ENCODE measurements at places on chromosomes 5 and 9.

DNA sequence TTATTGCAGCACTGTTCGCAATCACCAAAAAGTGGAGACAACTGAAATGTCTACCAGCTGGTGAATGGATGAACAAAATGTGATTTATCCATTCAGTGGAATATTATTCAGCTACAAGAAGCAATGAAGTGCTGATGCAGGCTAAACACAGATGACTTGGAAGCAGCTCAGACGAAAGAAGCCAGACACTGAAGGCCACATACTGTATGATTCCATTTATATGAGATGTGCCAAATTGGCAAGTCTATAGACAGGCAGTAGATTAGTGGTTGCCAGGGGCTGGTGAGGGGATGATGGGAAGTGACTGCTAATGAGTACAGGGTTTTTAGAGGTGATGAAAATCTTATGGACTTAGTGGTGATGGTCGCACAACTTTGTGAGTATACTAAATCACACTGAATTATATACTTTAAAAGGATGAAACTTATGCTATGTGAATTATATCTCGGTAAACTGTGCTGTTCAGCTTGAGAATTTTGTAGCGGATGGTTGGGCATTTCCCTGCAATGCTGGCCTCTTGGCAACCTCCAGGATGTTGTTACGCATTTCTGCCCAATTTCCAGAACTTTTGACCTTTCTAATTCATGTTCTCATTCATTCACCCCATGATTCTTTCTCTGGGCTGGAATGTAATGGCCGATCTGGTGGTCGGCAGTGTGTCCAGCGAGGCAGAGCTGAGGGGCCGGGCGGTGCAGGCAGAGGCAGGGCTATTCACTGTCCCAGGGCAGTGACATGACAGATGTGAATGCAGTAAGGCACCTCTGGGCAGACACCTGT lies 22.0 kb upstream of the WNK2 start:
- DNase-seq: no peak

GRCh38 chr9:93058355-93059010 lies at the start of gene SUSD3:
Gene SUSD3 (plus strand): TSS chr9:93058701. CDS start chr9:93058743, 42 bp downstream.
- DNase-seq: peak; percentile 58

DNA sequence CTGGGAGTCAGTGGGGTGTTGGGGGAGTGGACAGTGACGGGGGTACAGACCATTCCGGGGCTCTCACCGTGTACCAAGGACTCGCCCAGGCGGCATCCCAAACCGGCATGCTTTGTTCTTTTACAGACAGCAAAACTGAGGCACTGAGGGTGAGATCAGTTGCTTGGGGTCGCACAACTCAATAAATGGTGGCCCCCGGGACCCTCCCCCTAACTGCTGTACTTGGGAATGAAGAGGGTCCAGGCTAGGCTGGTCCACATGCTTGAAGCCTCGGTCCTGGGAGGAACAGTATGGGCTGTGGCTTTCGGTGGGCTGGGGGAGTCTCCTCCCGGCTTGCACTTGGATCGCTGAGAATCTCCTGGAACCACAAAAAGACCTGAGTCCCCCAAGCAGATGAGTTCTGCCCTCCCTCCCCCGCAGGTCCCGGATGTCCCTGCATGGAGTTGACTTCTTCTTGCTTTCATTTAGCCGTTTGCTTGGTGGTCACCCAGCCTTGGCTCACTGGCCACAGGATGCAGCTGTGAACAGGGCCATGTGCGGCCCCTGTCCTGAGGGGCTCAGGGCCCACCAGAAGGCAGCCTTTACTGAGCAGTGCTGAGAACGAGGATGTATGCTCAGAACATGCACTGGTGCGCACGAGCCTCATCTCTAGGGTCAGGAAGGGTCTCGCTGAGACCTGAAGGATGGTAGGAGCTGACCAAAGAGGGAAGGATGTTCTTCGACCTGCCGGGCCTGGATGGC lies 4.2 kb downstream of the LAMC3 start:
- DNase-seq: no peak

GRCh38 chr9:126543490-126543889 lies 70.2 kb upstream of the LMX1B start:
- no peak for DNase-seq

DNA sequence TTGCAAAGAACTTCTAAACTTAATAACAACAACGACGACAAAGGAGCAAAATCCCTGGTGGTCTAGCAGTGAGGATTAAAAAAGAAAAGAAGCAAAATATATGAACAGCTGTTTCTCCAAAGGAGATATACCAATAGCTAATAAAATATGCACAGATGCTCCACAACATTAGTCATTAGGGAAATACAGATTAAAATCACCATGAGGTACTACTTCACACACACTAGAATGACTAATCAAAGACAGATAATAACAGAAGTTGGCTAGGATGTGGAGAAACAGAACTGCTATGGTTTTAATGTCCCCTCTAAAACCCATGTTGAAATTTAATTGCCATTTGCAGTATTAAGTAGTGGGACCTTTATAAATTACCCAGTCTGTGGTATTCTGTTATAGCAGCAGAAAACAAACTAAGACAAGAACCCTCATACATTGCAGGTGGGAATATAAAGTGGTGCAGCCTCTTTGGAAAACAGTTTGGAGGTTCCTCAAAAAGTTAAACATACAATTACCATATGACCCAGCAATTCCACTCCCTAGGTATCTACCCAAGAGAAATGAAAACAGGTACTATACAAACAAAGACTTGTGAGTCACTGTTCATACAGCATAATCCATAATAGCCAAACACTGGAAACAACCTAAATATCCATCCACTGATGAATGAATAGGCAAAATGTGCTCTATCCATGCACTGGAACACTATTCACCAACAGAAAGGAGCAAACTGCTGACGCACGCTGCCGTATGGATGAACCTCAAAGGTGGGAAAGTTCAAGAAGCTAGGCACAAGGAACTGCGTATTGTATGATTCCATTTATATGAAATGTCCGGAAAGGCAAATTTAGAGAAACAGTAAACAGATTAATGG lies 11.4 kb upstream of the DUSP1 start:
- DNase-seq: no peak

DNA sequence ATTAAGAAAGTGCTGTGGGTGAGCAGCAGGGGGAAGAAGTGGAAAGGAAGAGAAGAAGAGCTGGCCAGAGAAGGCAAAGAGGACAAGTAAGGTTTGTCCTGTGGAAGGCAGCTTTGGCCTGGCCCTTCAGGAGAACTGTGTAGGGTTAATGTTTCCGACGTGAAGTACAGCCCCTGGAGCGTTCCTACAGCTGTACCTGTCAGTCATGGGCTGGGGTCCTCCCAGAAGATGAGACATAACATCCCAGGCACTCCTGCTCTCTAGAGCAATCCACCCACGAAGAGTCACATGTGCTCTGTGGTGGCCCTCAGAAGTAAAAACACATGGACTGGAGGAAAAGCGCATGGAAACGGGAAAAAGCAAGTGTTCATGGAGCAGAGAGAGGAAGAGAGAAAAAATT lies 237.4 kb downstream of the CAAP1 start:
- DNase-seq: no peak

- no peak for DNase-seq
Measured at GRCh38 chr5:106854922-106855321, 815.8 kb downstream of the EFNA5 start.

GRCh38 chr5:58860680-58861079 lies 277.8 kb downstream of the RAB3C start:
- DNase-seq: no peak

DNA sequence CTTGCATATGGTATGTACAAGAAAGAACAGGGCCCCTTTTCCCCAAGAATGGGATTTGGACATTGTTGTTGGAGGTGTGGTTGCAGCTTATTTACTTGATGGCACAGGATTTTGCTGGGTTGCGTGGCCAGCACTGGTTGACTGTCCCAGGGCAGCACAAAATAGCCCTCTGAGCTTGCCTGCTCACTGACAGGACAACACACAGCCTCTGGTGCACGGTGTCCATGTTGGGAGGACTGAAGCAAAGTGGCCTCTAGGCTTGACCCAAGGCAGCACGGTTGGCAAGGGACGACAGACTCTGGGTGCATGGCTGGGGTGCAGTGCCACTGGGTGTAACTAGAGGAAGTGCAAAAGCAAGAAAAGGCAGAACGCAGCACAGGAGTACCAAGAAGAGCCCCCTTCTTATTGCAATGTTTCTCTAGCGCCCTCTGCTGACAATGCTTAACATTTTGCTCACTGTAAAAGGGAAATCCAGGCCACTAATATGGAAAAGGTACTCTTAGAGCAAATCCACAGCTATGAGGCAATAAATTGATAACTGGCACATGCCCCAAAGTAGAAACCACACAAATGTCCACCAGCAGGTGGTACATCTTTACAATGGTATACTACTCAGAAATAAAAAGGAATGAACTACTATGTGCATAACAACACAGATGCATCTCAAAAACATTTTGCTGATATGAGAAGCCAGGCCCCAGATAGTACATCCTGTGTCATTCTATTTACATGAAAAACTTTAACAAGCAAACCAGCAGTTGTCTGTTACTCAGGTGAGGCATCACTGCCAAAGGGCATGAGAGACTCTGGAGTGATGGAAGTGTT lies 47.4 kb upstream of the BARX1 start:
- peak; percentile 10 for DNase-seq

- no peak for DNase-seq
Measured at GRCh38 chr5:145922059-145922458, 14.3 kb upstream of the SH3RF2 start.

- no peak for DNase-seq
Measured at GRCh38 chr9:129330711-129331492, 152.8 kb upstream of the IER5L start.

DNA sequence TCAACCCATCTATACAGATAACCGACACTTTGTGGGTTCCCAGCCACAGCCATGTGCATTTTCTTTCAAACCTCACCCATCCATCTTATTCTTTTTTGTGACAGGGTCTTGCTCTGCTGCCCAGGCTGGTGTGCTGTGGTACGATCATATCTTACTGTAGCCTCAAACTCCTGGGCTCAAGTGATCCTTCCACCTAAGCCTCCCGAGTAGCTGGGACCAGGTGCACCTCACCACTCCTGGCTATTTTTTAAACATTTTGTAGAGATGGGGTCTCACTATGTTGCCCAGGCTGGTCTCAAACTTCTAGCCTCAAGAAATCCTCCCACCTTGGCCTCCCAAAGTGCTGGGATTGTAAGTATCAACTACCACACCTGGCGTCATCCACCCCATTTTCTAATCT lies 7.4 kb upstream of the TMEM38B start:
- DNase-seq: no peak

- DNase-seq: no peak
Measured at GRCh38 chr5:159547466-159548195, 217.3 kb upstream of the IL12B start.

Data from GM19239 (cell line).